Daoy (cell line): ENCODE measurements at places on chromosomes 16 and 17. TPM values are rescaled to one million over a fixed set of nuclear protein-coding genes. Genes with fewer than 3 reads are reported as not detected.

GRCh38 chr17:68011199-68011665 lies 15.0 kb upstream of the C17orf58 start:
- DNase-seq = peak; percentile 54

DNA sequence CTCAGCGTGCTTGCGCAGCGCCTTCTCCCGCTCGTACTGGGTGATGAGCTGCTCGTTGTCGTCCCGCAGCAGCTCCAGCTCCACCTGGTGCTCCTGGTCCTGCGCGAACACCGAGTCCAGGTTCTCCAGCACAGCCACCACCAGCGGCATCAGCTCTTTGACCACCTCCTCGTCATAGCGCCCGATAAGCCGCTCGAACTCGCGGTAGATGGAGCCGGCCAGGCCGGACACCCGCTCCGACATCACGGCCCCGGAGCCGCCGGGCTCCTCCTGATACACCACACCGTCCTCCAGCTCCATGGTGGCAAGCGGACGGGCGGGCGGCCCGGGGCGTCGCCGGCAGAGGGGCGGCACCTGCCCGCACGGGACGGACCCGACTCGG lies 320 bp downstream of the SPAG9 start:
- peak; percentile 41 for DNase-seq

- DNase-seq = peak; percentile 84
These were observed at the start of gene CACNB1 for GRCh38 chr17:39197380-39198185. CACNB1 (minus strand) TSS chr17:39197669; CDS start chr17:39197495, 174 bp downstream.

- peak; percentile 79 for DNase-seq
These were observed 2.5 kb upstream of the CDYL2 start for GRCh38 chr16:80806927-80807340.

Gene MYH13
- under 0.01 TPM in 1 of 2 replicates, not detected in the other for total RNA-seq

Gene DPEP2NB
- total RNA-seq = not detected in 2 replicates
